ENCODE measurements at places on chromosomes 6 and 20. TPM values are rescaled to one million over a fixed set of nuclear protein-coding genes. Genes with fewer than 3 reads are reported as not detected.

The GSTA2 gene
- not detected for total RNA-seq

GRCh38 chr20:49854190-49854875, 41.7 kb downstream of the SLC9A8 start:
- H3K27ac ChIP-seq = no peak overlapping the region
- no peaks in the 10 kb centered on the region for H3K4me1 ChIP-seq
- peaks cover 67% of the 10 kb centered on the region for H3K36me3 ChIP-seq
- no peak for DNase-seq
- H3K4me3 ChIP-seq = no peak overlapping the region

The C6orf15 gene
- not detected for total RNA-seq

GRCh38 chr6:52591832-52592231, 15.0 kb upstream of the TRAM2 start:
- H3K4me3 ChIP-seq = no peak overlapping the region
- H3K27me3 ChIP-seq = no peaks in the 10 kb centered on the region
- H3K27ac ChIP-seq = no peak overlapping the region
- H3K36me3 ChIP-seq = no peaks in the 10 kb centered on the region

GRCh38 chr6:144352331-144352730, 67.2 kb downstream of the UTRN start:
- no peak overlapping the region for H3K4me3 ChIP-seq
- H3K36me3 ChIP-seq = no peaks in the 10 kb centered on the region
- peak overlapping the region; percentile 46 for H3K27ac ChIP-seq
- no peaks in the 10 kb centered on the region for H3K27me3 ChIP-seq

DNA sequence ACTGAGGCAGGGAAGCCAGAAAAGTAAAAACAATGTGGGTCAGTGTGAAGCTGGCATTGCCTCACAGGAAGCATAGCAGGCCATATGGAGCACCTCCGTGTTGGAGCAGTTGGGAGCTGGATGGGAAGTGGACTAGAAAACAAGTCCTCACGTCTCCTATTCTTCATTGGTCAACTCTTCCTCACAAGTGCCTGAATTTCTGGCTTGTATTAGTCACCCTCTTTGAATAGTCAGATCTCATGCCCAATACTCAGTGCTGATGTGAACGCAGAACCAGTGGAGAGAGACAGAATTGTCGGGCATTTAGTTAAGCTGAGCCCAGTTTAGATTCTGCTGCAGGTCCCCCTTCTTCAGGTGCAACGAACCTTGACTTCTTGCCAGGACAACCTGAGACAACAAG, 22.3 kb upstream of the RSPO3 start:
- no peak for DNase-seq
- H3K4me1 ChIP-seq = no peaks in the 10 kb centered on the region
- H3K27me3 ChIP-seq = no peaks in the 10 kb centered on the region
- H3K36me3 ChIP-seq = no peaks in the 10 kb centered on the region
- no peak overlapping the region for H3K4me3 ChIP-seq

DNA sequence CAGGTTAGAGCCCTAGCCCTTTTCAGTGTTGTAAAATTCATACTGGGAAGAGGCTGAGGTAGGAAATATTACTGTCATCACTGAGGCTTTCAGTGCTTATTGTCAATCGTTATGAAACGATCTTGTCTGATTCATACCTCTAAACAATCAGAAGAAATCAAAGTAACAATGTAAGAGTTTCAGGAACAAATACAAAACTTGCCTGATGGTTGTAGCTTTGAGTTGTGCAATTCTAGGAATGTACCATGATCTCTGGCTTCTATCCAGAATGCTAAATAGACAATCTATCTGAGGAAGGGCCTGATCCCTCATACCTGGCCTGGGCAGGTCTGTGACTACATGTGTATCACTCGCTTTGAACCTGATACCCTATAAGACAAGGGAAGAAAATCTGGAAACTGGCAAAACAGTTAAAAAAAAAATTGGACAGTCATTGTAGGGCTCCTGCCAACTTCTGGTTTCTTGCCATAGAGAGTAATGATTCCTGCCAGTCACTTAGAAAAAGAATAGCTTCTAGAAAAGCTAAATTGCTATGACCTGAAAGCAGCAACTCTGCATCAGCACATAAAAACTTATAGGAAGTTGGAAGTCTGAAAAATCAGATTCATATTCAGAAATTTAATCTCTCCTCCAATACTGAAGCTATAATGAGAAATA, 234.7 kb downstream of the BTBD9 start:
- no peaks in the 10 kb centered on the region for H3K27me3 ChIP-seq
- H3K4me3 ChIP-seq = no peak overlapping the region
- H3K27ac ChIP-seq = peak overlapping the region; percentile 26
- DNase-seq = no peak
- H3K4me1 ChIP-seq = peaks cover 34% of the 10 kb centered on the region
- no peaks in the 10 kb centered on the region for H3K36me3 ChIP-seq

The COL9A3 gene
- 63.4 TPM for total RNA-seq

GRCh38 chr6:168035098-168035660, 37.7 kb downstream of the KIF25 start:
- no peaks in the 10 kb centered on the region for H3K27me3 ChIP-seq
- peaks cover 38% of the 10 kb centered on the region for H3K4me1 ChIP-seq
- H3K4me3 ChIP-seq = peak overlapping the region; percentile 12
- DNase-seq = no peak
- peak overlapping the region; percentile 40 for H3K27ac ChIP-seq

GRCh38 chr6:15561447-15562199, 101.2 kb downstream of the DTNBP1 start:
- DNase-seq = no peak
- no peaks in the 10 kb centered on the region for H3K27me3 ChIP-seq
- no peak overlapping the region for H3K27ac ChIP-seq
- H3K4me3 ChIP-seq = no peak overlapping the region
- no peaks in the 10 kb centered on the region for H3K4me1 ChIP-seq
- H3K36me3 ChIP-seq = no peaks in the 10 kb centered on the region

DNA sequence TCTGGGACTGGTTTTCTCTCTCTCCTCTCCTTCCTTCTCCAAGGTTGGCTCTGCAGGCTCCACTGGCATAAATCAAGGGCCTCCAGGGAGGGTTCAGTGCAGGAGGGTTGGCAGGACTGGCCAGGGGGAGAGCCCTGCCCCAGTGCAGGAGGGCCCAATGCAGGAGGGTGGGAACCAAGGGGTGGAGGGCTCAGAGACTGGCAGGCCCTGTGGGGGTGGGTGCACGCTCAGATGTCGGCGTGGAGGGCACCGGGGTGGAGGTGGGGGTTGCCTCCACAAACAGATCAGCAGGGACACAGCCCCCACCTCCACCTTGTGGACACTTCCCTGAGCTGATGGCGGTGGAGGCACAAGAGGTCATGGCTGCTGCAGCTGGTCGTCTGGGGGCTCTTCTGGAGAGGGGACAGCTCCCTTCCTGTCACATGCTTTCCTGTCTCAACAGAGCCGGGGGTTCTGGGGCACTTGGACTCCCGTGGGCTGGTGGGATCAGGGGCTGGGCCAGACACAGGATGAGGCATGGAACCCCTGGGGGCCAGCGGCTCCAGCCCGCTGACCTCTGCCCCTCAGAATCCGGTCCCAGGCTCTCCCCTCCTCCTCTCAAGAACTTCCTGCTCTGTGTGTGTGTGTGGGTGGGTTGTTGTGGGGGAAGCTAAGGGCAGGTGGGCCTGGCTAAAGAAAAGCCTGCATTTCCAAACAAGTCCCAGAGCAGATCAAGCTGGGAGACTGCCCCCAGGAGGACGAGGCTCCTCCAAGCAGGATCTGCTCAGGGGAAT, 2.7 kb upstream of the ABHD16B start:
- no peak for DNase-seq
- no peaks in the 10 kb centered on the region for H3K27me3 ChIP-seq
- peaks cover 37% of the 10 kb centered on the region for H3K4me1 ChIP-seq
- peaks cover 7% of the 10 kb centered on the region for H3K36me3 ChIP-seq

DNA sequence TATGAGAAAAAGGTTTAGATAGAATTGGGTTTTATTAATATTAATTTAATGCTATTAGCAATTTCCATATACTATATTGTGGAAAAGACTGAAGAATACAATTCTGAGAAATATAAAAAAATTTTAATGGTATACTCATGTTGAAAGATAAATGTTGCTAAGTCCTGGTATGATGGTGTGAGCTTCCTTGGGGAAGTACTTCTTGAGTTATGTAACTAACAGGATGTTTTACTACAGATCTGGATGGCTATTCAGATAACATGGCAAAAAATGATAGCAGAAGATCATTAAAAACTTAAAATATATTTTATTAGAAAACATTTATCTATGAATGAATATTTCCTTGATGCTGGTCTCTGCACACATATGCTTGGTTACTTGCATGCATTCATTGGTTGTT, 23.5 kb upstream of the CALHM6 start:
- H3K36me3 ChIP-seq = no peaks in the 10 kb centered on the region
- H3K4me3 ChIP-seq = no peak overlapping the region
- no peak overlapping the region for H3K27ac ChIP-seq
- no peaks in the 10 kb centered on the region for H3K4me1 ChIP-seq

The BACH2 gene
- total RNA-seq = 11.1 TPM

DNA sequence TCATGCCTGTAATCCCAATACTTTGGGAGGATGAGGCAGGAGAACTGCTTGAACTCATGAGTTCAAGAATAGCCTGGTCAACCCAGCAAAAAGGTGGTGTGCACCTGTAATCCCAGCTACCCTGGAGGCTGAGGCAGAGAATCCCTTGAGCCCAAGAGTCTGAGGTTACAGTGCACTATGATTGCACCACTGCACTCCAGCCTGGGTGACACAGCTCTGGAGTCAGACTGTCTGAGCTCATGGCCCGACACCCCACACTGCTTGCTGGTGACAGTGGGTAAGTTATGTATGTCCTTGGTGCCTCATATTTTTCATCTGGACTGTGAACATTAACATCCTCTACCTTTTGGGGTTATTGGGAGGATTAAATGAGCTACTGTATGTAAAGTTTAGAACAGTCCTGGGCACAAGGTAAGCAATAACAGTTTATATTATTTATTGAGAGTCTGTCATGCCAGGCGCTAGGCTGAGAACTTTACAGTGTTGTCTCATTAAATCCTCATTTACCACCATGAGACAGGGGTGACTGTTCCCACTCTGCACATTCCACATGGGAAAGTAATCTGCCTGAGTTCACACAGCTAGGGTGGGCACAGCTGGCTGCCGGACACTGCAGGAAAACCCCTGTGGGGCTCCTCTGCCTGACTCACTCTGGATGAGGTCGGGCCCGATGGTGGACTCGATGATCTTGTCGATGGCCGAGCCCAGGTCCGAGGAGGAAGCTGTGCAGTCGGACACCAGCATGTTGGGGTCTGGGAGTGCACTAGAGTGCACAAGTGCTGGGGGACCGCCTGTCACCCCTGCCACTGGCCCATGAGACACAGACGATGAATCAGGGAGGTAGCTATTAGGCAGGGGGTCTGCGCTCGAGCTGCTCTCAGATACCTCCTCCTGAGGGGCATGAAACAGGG, 2.9 kb downstream of the ZNF335 start:
- H3K4me3 ChIP-seq = no peak overlapping the region
- H3K27ac ChIP-seq = no peak overlapping the region
- no peaks in the 10 kb centered on the region for H3K36me3 ChIP-seq
- H3K27me3 ChIP-seq = no peaks in the 10 kb centered on the region

- H3K4me3 ChIP-seq = no peak overlapping the region
- H3K36me3 ChIP-seq = peaks cover 14% of the 10 kb centered on the region
- peaks cover 7% of the 10 kb centered on the region for H3K4me1 ChIP-seq
- DNase-seq = no peak
- H3K27me3 ChIP-seq = no peaks in the 10 kb centered on the region
- no peak overlapping the region for H3K27ac ChIP-seq
Measured at GRCh38 chr20:38060536-38060935, 27.0 kb downstream of the RPRD1B start.

The BPIFB1 gene
- not detected for total RNA-seq

DNA sequence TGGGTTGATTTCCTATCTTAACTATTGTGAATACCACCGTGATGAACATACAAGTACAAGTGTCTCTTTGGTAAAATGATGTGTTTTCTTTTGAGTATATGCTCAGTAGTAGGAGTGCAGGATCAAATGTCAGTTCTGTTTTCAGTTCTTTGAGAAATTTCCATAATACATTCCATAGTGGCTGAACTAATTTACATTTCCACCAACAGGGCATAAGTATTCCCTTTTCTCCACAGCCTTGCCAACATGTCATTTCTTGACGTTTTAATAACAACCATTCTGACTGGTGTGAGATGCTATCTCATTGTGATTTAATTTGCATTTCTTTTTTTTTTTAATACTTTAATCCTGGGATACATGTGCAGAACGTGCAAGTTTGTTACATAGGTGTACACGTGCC, 268.8 kb downstream of the CENPW start:
- no peaks in the 10 kb centered on the region for H3K36me3 ChIP-seq
- no peaks in the 10 kb centered on the region for H3K4me1 ChIP-seq
- no peaks in the 10 kb centered on the region for H3K27me3 ChIP-seq

DNA sequence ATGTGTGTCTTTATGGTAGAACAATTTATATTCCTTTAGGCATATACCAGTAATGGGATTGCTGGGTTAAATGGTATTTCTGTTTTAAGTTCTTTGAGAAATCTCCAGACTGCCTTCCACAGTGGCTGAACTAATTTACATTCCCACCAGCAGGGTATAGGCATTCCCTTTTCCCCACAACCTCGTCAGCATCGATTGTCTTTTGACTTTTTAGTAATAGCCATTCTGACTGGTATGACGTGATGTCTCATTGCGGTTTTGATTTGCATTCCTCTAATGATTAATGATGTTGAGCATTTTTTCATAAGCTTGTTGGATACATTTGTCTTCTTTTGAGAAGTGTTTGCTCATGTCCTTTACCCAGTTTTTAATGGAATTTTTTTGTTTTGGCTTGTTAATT, 5.3 kb upstream of the TASP1 start:
- H3K36me3 ChIP-seq = no peaks in the 10 kb centered on the region
- H3K4me3 ChIP-seq = no peak overlapping the region
- peaks cover 8% of the 10 kb centered on the region for H3K27me3 ChIP-seq
- no peak overlapping the region for H3K27ac ChIP-seq
- peaks cover 9% of the 10 kb centered on the region for H3K4me1 ChIP-seq

The BTN1A1 gene
- not detected for total RNA-seq

DNA sequence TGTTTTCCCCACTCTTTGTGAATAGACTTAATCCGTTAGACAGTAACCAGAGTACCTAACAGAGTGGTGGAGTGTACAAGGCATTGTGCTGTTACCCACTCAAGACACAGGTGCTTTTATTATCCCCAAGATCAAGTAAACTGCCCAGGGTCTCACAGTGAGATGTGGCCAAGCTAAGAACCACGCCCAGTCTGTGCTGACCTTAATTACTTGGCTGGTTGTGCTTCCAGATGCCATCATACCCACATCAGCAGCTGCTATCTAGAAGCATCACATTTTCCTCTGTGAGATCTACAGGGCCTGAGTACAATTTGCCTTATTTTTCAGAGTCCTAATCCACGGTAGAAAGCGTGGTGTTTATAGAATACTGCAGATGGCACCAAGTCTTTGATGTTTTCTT, 70.3 kb downstream of the GFRA4 start:
- no peaks in the 10 kb centered on the region for H3K4me1 ChIP-seq
- H3K4me3 ChIP-seq = no peak overlapping the region
- H3K36me3 ChIP-seq = no peaks in the 10 kb centered on the region
- H3K27me3 ChIP-seq = no peaks in the 10 kb centered on the region
- no peak overlapping the region for H3K27ac ChIP-seq
- DNase-seq = no peak

- no peaks in the 10 kb centered on the region for H3K4me1 ChIP-seq
- H3K27me3 ChIP-seq = no peaks in the 10 kb centered on the region
- peaks cover 96% of the 10 kb centered on the region for H3K36me3 ChIP-seq
- H3K4me3 ChIP-seq = no peak overlapping the region
- DNase-seq = no peak
Measured at GRCh38 chr6:39908838-39909583, 25.3 kb downstream of the MOCS1 start.

Data from tibial nerve (tissue), 4 donors.